ENCODE measurements at places on chromosomes 5 and 9.

DNA sequence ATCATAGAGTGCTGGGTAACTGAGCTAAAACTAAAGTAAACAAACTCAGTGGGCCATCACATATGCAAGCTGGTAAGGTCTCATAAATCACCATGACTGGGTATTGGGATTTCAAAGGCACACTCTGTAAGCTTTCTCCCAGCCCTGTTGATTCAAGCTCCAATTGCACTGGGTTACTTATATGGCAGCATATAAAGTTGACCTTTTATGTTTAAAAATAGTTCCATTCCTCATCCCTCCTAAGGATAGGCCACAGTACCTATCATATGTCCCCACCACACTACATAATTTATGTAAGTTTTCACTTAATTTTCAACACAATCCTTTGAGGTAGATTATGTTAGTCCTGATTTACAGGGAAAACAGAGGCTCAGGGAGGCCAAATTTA, 438.4 kb downstream of the RAB3C start:
- DNase-seq, result peak; percentile 25

GRCh38 chr5:176396330-176396729, 7.8 kb downstream of the HIGD2A start:
- peak; percentile 25 for DNase-seq

GRCh38 chr9:125759764-125760129, 12.6 kb downstream of the PBX3 start:
- DNase-seq, result peak; percentile 27

GRCh38 chr5:167953151-167953798, 338.2 kb upstream of the WWC1 start:
- no peak for DNase-seq

DNA sequence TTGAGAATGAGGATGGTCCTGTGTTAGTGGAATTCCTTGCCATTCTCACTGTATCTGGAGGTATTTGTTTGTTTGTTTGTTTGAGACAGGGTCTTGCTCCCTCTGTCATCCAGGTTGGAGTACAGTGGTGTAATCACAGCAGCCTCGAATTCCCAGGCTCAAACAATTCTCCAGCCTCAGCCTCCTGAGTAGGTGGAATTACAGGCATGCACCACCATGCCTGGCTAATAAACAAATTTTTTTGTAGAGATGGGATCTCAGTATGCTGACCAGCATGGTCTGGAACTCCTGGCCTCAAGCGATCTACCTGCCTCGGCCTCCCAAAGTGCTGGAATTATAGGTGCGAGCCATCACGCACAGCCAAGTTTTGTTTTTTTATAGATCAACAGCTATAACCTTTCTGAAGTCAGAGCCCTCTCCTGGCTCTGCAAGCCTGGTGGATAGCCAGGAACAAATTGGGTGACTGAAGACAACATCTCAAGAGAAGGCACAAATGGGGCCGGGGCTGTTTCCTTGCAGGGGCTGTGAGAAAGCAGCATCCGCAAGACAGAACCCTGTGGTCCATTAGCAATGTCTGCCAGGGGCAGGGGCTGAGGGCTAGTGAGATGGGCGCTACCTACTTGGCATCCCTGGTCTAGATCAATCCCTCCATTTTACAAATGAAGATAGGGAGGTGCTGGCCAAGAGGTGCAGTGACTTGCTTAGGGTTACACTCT, 18.8 kb downstream of the SH3PXD2B start:
- DNase-seq, result no peak

GRCh38 chr5:79005151-79005550, 20.0 kb upstream of the ARSB start:
- DNase-seq, result no peak

Data from astrocyte of the spinal cord (primary cell).